Immature natural killer cell (primary cell): ENCODE measurements at places on chromosomes 12 and 14.

DNA sequence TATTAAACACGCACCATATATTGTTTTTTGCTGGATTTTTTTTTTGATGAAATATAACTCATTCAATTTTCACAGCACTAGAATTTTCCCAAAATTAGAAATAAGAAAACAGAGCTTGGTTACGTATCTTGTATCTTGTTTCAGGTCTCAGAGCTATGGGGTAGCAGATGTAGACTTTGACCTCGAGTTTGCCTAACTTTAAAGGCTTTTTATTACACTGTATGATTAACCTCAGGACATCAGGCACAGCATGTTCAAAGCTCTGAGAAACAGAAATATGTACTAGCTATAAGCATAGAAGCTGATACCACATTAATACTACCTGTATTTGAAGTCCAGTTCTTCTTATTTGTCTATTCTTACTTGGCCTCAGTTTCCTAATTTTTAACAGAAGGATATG is 171.9 kb upstream of the KITLG start:
- DNase-seq, result no peak

DNA sequence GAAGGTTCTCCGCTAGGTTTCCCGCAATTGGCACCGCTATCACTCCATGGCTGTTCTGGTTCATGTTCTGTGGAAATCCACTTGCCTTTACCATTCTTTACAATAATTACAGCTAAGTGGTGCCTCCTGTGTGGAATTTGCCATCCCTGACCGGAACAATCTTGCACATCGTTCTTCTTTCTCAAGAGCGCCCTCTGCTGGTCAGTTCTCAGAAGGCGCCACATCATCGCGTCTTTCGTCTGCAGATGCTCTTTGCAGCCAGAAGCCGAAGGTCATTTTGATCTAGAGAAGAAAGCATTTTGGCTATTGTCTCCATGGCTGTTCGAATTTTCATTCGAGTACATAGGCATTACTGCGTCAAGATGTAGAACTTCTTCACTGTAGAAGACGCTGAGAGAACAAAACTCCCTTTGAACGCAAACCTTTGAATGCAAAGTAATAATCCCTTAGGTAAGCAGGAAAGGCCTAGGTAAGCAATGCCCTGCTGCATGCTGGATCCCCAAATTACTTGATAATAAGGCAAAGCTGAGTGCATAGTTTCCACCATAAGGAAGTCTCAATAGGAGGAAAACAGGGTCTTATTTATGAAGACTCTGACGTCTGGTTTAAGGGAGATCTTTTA is 10.1 kb upstream of the RTRAF start:
- peak; percentile 74 for DNase-seq

DNA sequence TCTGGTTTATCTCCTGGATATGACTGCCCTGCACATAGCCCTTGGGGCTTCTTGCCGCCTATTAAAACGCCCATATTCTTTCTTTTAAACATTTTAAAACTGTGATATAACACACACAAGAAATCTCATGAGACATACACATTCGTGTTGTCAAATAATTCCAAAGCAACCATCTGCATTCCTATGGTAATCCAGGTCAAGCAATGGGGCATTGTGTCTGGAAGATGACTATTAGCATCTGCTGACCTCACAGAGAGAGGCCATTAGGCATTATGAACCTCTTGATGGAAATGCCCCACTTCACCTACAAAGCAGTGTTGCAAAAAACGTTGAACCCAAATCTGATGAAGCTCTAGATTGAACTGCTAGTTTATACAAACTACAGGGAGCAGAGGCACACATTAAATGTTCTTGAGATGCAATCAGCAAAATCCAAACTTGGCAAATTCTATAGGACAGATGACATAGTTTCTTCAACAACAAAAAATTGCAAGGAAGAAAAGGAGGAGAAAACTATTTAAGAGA is 513.8 kb upstream of the CCDC196 start:
- no peak for DNase-seq

DNA sequence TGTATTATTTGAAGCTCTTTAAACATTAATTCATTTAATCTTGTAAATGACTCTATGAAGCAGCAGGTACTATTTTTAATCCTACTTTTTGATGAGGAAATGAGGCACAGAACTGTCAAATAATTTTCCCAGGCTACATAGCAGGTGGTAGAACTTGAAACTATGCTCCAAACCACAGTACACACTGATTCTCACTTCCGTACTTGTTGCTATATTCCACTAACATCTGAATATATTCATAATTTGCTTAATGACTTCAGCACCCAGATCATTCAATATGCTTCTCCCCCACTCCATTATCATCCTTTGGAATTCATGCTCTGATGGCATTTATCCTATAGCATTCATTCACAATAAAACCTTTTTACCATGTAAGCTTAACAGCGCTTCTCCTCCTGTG is 4.9 kb downstream of the ERGIC2 start:
- no peak for DNase-seq

GRCh38 chr12:71872972-71873371 is 33.4 kb downstream of the TBC1D15 start:
- no peak for DNase-seq

DNA sequence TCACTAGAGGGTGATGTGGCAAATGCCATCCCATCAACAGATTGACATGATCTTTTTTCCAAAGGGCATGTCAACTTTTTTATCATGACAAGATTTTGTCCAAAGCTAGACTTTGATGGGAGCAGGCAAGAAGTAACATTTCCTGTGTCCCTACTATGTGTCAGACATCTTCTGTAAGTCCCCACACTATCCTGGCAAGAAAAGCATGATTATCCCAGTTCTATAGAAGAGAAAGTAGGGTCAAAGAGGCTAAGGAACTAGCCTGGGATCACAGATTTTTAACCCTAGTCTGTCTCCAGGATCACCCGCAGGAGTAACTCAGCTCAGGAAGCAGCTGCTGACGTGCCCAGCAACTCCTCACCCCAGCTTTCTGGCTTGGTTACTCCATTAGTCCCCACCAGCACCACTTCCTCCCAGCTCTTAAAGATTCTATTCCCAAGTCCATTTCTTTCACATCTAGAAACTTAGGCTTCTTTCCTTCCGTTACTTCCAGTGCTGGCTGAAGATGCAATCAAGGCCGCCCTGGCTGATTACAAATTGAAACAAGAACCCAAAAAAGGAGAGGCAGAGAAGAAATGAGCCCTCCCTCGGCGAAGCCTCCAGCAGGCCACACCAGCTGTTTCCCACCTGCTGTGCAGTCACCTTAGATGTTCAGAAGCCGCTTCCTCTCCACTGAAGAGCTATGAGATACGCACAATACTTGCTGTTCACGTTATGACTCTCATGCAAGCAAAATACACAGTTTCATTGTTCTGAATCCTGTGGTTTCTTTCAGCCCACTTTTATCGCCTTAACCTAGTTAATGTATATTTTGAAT is 6.2 kb downstream of the ISCU start:
- DNase-seq, result no peak

GRCh38 chr12:1161197-1161596 is 170.2 kb downstream of the ERC1 start:
- DNase-seq, result no peak

DNA sequence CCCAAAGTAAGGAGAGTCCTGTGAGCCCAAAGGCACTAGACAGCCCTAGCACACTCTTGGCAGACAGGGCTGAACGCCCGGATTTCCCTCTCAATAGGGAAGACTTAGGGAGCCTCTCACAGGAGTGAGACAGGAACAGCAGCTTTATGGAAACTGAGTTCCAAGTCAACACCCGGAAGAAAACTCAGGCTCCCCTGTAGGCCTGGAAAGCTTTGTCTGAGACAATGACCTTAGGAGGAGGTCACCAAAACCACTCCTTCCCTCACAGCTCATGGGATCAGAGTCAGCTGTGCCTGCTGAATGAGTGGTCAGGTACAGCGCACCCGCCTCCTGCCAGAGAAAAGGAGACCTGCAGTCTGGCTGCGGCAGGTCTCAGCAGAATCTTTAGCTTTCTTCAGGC is 229.5 kb downstream of the CACNA1C start:
- DNase-seq, result no peak

DNA sequence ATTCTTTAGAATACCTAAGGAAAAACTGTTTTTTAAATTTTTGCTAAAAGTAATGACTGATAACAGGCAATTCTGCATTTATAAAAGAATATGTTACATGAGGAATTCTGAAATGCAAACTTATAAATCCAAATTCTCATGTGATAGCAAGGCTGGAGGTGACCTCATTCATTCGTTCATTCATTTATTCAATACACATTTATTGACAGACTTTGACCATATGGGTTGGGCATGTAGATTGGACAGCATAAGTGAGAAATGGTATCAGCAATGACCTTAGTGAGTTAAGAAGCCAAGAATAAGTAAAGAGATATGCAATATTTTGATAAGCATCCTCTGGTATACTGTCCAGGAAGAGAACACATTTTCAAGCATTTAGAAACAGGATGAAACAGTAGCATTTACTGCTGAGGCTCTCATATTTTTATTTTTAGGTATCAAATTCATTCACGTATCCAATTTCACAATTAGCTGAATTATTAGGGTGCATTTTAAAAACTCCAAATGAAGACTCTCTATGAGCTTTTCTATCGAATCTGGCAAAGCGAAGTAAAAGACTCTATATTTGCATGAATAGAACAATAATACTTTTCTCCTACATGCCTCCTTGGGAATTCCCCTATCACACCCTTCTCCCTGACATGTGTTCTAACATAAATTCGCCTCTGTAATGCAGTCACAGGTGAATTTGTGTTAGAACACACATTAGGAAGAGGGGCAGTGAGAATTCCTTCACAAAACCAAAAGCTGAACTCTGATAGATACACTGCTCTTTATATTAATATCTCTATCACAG is 49.9 kb downstream of the PEBP1 start:
- DNase-seq, result no peak

DNA sequence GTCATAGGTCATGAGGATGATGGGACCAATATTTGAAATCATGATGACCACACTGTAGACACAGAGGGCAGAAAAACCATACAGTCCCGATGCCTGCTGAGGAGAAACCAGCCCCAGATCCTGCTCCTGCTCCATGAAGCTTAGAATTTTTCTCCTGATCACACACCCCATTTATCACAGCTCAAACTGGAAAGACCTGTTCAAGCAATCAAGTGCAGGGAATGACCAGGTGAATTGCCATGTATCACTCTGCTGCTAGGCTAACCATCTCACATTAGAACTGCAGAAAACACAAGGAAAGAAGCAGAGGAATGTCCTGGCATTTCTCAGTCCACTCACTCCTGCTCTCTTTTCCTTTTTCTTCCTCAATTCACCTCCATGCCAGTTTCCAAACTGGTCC is 18.1 kb downstream of the MANSC1 start:
- no peak for DNase-seq

DNA sequence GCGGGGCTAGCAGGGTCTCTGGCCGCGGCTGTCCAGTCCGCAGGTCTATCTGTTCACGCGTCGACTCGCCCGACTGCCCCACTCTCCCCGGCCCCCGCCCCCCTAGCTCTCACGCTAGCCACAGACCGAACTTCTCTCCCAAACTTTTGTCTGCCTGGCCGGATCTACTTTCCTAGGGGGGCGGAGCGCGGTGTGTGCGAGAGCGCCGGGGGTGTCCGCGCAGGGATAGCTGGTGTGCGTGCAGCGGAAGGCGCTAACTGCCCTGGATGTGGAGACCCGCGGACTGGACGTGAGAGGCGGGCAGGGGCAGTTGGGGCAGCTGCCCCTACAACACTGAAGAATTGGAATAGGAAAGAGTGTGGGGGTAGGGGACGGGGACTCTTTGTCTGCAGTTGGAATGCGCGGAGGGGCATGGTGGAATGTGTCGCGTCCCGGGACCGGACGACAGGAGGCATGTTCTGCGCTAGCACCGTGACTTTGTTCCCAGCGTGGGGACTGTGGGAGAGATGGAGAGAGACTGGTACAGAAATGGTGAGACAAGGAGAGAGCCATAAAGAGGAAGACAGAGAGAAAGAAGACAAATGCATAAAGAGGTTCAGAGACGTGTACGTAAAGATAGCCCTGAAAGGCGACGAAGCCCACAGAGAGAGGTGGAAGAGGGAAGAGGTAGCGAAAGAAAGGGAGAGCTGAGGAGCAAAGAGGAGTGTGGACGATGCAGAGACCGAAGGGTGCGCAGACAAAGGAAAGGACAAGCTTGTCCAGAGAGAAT is at the start of gene AJUBA:
Gene AJUBA, minus strand, starts transcription at position 75 of the 769 bp plus-strand sequence. CDS start 285 bp downstream, outside the sequence.
- DNase-seq, result peak; percentile 66

DNA sequence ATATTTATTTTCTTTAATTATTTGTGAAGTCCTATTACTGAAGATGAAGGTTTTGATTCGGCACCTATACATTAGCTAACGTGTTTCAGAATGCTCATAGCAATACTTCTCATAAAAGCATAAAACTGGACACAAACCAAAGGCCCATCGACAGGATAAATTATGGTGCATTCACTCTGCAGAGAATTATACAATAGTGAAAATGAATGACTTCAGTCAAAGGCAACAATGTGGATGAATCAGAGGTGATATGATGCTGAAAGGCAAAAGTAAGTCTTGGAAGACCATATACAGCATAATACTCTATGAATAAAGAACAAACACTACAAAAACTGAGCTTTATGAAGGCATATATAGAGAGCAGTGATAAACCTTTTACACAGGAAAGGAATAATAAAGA is 156.6 kb upstream of the EGLN3 start:
- no peak for DNase-seq

DNA sequence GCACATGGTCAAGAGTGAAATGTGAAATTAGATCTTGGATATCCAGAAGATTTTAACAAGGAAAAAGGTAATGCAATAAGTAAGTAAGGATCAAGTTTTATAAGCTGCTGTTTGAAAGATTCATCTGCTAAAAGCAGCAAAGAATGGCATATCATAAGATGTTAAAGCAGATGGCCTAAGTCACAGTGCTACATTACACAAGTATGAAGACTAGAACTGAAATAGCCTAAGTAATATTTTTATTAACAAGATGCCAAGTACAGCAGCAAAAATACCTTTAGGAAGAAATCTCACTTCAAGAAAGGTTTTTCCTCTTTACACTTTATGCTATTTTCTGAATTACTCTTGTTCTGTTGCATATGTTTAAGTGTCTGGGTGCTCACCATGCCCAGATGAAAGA is 414.1 kb downstream of the MDGA2 start:
- DNase-seq, result no peak

- DNase-seq, result no peak
Measured at GRCh38 chr14:81366214-81366613, 33.9 kb downstream of the STON2 start.
